Motor neuron (in vitro differentiated cells): ENCODE measurements at places on chromosomes 7 and 10.

DNA sequence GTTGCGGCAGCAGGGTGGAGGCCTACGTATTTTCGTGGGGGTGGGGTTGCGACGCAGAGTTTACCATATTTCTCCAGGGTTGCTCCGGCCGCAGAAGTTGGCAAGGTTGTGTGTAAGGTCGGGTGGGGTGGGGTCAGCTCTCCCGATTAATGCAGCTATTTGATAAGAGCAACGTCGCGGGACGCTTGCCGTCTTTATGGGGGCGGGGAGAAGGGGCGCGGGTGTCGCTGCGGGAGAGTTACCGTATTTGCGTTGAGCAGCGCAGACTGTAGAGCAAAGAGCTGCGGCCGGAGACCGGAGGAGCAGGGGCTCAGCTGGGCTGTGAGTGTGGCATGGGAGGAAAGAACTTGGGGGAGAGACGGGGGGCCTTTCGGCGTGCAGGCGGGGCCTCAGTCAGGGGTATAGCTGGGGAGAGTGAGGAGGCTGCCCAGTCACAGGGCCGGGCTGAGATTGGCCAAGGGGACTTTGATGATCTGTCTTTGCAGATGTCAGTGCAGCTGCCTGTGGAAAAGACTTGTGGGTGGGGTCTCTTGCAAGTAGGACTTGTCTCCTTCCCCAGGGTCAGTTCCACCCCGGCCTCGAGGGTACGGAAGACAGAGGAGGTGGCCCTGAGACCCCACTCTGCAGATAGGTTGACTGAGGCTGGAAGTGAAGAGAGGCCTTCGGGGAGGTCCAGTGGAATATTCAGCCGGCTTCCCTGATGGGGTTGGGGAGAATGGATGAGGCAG, 26.6 kb downstream of the ZNF775 start:
- ATAC-seq: peak; percentile 75

DNA sequence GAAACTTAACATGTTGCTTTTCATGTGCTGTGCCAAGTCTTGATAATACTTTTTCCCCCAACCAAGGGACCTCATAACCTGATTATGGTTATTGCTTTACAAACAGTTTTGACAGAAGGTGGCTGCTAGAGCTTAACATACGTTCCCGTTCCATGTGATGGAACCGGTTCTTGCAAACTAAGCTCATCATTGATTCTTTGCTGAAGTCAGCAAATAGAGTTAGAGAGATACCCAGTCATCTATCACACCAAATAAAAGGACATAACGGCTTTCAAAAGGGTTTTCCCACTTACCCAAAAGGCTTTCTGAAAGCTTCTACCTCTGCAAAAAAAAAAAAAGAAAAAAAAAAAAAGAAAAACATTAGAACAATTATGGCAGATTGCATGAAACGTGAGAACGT, 230.3 kb upstream of the MDFIC start:
- ATAC-seq: no peak

DNA sequence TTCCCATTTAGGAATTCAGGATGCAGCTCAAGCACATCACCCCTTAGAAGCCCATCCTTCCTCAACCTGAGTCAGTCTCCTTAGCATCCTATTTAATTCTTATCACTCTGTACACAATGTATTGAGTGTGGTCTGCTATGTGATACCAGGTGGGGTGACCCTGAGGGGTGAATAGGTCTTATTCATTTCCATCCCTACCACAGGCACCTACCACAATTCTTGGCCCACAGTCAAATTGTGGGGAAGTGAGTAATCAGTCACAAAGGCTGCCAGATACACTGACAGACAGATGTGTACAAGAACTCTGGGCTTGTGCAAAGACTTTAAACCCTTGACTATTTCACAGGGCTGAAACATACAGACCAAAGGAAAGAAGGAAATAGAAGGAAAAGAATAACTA, 560.5 kb downstream of the PARD3 start:
- ATAC-seq: peak; percentile 52

DNA sequence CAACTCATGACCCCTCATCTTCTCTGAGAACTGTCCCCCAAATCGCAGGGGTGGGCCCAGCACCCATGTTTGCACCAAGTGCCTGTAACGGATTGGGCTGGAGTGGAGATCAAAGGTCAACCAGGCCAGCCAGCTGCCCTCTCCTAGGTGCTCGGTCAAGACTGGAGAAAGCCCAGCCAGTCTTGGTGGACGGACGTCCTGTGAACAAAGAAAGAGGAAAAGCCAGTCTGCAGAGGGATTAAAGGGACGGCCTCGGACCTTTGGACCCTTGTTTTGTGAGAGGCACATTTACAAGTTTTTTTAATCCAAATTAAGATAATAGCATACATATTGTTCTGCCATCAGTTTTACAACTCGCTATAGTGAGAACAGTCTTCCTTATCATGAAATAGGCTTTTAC, 31.7 kb upstream of the GALNTL5 start:
- ATAC-seq: no peak

DNA sequence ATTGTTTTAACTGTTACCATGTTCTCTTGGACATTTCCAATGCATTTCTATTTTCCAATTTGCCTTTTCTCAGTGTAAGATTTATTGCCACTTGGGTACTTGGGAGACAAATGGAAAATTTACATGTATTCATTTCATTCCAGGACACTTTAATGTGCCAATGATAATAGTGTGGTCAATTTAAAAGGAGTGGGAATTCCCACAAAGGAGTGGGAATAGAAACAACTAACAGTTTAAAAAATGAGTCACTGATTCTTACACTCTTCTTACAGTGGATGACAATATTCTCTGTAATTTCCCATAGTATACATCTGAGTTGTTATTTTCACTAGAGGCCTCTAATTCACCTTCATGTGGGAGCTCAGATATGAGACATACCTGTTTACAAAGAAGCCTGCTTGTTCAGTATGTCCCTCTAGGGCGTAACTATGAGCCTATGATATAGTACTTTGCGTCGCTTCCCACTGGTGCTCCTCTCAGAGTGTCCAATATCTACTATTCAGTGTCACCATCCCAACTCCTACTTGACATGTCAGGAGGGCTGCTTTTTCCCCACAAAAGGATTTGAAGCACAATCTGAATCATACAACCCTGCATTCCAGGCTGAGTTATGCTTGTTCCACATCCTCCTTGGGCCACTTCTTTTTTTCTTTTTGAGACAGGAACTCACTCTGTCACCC, 301.3 kb downstream of the PHTF2 start:
- ATAC-seq: peak; percentile 69

DNA sequence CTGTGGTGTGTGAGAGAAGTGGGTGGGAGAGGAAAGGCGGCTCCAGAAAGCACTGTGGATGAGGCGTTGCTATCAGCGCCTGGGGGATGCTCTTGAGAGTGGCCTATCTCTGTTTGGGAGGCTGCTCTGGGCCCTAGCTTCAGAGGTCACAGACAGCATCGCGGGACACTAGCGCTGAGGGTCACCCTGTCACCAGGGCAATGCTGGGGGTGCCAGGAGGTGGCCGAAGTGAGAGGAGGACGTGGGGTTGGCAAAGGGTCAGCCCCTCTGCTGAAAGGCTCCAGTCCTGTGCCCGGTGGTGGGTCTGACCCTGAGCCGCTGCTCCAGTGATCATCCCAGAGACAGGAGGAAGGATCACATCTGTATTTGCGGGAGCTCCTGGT, 3.0 kb upstream of the TACR2 start:
- ATAC-seq: no peak

- no peak for ATAC-seq
Measured at GRCh38 chr10:133262696-133263095, 14.0 kb downstream of the ADAM8 start.

GRCh38 chr10:97542169-97543024, 30.2 kb upstream of the ANKRD2 start:
- peak; percentile 90 for ATAC-seq

GRCh38 chr7:33101906-33102305, 7.3 kb downstream of the RP9 start:
- ATAC-seq: no peak

DNA sequence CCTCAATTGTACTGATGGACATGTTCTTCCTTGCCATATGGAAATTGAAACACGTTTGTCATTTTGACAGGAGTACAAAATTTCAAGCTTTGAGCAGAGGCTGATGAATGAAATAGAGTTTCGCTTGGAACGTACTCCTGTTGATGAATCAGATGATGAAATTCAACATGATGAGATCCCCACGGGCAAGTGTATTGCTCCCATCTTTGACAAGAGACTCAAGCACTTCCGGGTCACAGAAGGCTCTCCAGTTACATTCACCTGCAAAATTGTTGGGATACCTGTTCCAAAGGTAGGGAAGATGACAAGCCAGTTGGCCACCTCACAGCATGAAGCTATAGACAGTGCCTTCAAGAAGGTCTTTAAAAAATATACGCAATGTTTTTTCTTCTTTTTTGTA, 43.1 kb downstream of the ATOH7 start:
- no peak for ATAC-seq

GRCh38 chr7:115968171-115968570, 62.4 kb downstream of the TFEC start:
- no peak for ATAC-seq

- ATAC-seq: peak; percentile 54
Measured at GRCh38 chr10:132336919-132337407, 5.0 kb downstream of the LRRC27 start.

DNA sequence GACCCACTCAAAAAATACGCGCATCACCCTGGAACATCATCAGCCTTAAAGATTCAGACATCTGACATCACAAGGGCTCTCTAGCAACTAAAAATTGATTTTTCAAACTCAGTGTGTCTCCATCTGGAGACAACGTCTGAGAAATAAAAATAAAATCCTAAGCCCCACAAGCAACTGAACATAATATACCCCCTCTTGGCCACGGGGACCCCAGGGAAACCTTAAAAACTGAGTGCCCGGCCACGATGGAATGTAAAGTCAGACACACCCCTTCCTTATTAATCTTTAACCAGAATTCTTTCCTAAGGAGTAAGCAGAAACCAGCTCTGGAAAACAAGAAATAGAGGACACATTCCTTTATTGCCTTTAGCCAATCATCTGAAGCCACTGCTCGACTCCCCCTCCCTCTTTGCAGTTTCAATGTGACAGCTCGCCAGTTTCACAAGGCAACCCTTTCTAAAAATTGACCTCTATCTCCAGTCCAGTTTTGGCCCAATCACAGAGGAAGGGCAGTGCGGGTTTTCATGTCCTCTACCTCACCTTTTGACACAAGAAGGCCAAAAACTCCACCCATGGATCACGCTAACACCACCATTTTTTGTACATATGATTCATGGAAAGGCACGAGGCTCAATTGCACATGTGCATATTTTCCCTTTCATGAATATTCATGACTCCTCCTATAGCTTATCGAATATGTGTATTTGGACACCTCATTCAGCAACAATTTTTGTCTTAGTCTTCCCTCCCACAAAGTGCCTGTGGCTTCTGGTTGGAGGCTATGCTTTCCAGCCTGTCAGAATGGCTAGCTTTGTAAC, 24.2 kb downstream of the IFIT3 start:
- peak; percentile 66 for ATAC-seq

- no peak for ATAC-seq
Measured at GRCh38 chr10:13500201-13500600, 28.6 kb downstream of the BEND7 start.

GRCh38 chr7:123468303-123468702, 66.1 kb downstream of the IQUB start:
- no peak for ATAC-seq

DNA sequence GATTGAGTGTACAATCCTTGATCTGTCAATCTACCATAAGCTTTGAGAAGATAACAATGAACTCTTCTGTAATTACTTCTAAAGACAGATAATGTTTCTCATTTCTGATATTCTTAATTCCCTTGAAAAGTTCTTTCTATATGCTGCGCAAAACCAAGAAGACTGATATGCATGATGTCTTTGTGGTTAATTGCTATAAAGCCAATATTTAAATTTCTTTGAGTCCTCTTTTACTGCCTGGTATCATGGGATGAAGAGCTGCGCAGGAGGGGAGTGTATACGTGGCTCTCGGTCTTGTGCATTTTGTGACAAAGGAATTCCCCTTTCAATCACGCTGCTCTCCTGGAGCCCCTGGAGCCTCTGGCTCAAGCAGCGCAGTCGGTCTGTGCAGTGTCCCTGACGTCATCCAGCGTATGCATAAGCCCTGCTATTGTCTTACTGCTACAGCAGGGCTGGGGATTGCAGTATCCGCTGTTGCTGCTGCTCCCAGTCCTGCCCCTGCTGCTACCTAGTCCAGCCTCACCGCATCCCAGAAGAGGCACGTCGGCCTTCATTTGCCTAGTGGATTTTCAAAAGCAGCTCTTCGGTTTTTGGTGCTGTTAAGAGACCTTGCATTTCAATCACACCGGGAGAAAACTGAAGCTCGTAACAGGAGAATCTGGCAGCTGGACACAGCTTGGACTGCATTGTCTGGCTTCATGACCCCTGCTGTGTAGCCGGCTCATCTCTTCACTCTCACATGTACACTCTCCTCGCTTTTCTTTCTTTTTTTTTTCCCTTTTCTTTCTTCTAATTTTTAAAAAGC, 66.7 kb downstream of the ST7 start:
- peak; percentile 92 for ATAC-seq
